Uterus (tissue), 4 donors: ENCODE measurements at places on chromosomes 2 and 18. TPM values are rescaled to one million over a fixed set of nuclear protein-coding genes. Genes with fewer than 3 reads are reported as not detected.

TTC39C gene
- 50.6 TPM for total RNA-seq

FARSB gene
- 24.1 TPM for total RNA-seq

CDK15 gene
- total RNA-seq: 0.88 TPM

VSNL1 gene
- total RNA-seq: 1.8 TPM

CENPO gene
- 2.3 TPM for total RNA-seq

SERPINB3 gene
- total RNA-seq: not detected

RGPD6 gene
- total RNA-seq: 47.1 TPM

ACOXL gene
- not detected for total RNA-seq

LYPD6 gene
- 0.29 TPM for total RNA-seq

COLEC12 gene
- 20.2 TPM for total RNA-seq

ASXL3 gene
- total RNA-seq: 25.0 TPM

UGT1A8 gene
- not detected for total RNA-seq

NTSR2 gene
- total RNA-seq: not detected

IL36RN gene
- not detected for total RNA-seq

MDH1 gene
- total RNA-seq: 132 TPM

CHRNA1 gene
- total RNA-seq: not detected

FBXO36 gene
- total RNA-seq: 0.88 TPM

LBX2 gene
- total RNA-seq: 2.9 TPM

LOXHD1 gene
- not detected for total RNA-seq

CFAP65 gene
- 2.6 TPM for total RNA-seq

ASXL2 gene
- 29.7 TPM for total RNA-seq

HOXD10 gene
- total RNA-seq: 34.4 TPM

FLACC1 gene
- total RNA-seq: 2.0 TPM

ABHD1 gene
- 1.2 TPM for total RNA-seq

IL1B gene
- not detected for total RNA-seq

HOXD12 gene
- total RNA-seq: not detected

GALNT14 gene
- 0.58 TPM for total RNA-seq

STRADB gene
- total RNA-seq: 22.9 TPM

PROM2 gene
- 10.6 TPM for total RNA-seq

FTCDNL1 gene
- total RNA-seq: 5.8 TPM

LYPD6B gene
- total RNA-seq: not detected

EXOC6B gene
- total RNA-seq: 27.1 TPM

TRPM8 gene
- not detected for total RNA-seq

GPR155 gene
- total RNA-seq: 6.6 TPM

COL4A3 gene
- total RNA-seq: 0.26 TPM

FKBP1B gene
- 6.4 TPM for total RNA-seq

FIGN gene
- 9.8 TPM for total RNA-seq

MC5R gene
- total RNA-seq: not detected

DAPL1 gene
- not detected for total RNA-seq

TFCP2L1 gene
- total RNA-seq: 0.18 TPM

MYO7B gene
- 0.21 TPM for total RNA-seq

ZNF385B gene
- 3.3 TPM for total RNA-seq
